ENCODE measurements at places on chromosomes 2 and 18.

- DNase-seq, result no peak
Observed at GRCh38 chr2:162011706-162012564, 62.1 kb downstream of the DPP4 start.

- DNase-seq, result no peak
Observed at GRCh38 chr18:60279391-60279790, 93.2 kb downstream of the MC4R start.

DNA sequence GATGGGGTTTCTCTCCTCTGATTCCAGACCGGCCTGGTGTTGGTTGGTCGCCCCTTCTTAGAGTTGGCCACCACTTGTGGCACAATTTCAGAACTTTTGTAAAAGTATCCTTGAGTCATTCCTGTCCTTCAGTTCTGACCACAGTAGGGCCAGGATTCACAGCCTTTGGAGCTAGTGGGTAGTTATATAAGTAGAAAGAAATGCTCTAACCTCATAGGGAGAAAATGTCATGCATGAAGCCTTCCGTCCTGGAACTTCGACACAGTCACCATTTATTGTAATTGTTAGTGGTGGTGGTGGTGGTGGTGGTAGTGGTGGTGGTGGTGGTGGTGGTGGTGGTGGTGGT, 65.4 kb downstream of the EPAS1 start:
- no peak for DNase-seq

DNA sequence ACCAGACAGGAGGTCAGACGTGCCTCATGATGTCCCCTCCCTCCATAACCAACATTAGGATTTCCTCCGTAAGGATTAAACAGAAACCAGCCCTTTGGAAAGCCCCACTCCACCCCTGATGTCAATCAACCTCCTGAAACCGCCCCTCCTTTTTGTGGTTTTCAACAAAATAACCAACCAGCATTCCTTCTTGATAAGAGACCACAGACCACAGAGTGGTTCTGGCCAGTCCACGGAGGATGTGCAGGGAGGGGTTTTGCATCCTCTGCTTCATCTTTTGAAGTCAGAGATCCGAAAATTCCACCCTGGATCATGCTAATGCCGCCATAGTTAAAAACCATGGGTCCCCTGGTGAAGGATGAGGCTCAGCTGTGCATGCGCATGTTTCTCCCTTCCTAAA, 180.0 kb upstream of the CCDC150 start:
- DNase-seq, result no peak

DNA sequence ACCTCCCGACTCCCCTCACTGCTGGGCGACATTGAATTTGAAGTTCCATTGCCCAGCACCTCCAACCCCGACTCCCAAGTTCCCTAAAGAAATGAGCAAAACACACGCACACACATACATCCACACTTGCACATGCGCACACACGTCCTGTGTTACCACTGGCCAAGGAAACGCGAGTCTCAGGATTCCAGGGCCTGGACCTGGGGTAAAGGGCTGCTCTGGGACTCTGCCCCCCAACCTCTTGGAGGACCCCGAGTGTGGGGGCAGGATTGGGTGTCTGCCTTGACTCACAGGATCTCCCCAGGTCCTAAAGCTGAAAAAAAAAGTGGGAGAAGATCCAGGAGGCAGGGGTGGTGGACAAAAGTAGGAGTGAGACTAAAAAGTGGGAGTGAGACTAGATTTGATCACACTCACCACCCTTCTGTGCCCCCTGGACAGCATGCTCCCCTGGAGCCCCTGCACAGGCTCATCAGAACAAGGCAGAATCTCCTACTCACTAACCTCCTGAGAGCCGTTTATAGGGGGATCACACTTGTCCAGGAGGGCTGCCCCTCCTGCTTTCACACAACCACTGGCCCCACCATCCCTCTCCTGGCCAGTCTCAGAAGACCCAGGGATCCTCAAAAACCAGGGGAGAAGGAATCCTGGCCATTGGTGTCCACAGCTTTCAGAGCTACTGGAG, 202.2 kb downstream of the TNS1 start:
- DNase-seq, result no peak

- peak; percentile 57 for DNase-seq
Observed at GRCh38 chr2:230899287-230899686, 25.8 kb downstream of the GPR55 start.

- no peak for DNase-seq
Observed at GRCh38 chr2:37284381-37284780, 40.3 kb downstream of the PRKD3 start.

DNA sequence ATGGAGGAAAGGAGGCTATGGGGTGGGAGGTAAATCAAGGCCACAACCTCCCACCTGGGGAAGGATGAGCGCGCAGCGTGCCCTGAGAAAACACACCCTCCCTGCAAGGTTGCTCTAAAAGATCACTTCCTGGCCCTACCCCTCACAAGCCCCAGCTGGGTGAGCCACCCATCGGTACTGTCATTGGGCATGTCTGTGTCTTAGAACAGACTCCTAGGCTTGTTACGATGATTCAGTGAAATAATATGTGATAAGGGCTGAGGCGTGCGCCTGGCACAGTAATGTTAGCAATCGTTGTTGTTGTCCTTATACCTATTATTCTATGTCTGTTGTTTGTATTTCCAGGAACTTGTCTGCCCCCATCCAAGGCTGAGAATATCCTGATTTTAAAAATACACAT, 175.1 kb downstream of the ZFP36L2 start:
- no peak for DNase-seq

- DNase-seq, result no peak
Observed at GRCh38 chr2:195555971-195556370, 101.1 kb upstream of the SLC39A10 start.

DNA sequence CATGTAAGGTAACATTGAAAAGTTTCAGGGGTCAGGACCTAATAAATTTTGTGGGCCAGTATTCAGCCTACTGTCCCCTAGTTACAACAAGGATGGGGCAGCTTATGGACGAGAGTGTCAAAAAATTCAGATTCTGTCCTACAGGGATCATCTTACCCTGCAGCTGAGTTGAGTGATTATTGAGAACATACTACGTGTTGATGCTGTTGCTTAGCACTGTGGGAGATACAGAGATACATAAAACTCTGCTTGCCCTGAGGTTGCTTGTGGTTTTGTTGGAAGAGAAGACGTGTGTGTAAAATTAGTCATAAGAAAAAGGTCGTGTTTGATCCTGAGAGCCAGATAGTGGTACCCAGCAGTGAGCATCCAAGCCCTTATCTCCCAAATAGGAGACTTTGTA, 253.2 kb downstream of the NEDD4L start:
- DNase-seq, result no peak

- no peak for DNase-seq
Observed at GRCh38 chr2:144146076-144146475, 373.8 kb downstream of the ZEB2 start.

DNA sequence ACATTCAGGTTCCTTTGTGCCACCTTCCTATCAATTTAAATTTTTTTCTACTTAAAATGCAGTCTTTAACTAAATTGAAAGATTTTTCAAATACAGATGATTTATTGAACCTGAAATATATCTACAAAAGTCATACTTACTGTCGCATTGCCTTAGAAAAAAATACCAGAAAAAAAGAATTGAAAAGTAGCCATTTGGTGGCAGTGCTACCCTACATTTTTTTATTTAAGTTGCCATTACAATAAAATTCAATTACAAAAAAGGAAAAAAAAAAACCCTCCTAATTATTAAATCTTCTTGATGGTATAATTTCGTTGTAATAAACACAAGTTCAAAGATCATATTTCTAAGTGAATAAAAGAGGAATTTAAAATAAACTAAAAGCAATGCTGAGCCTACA, 43.4 kb downstream of the DSC3 start:
- DNase-seq, result no peak

- DNase-seq, result peak; percentile 84
Observed at GRCh38 chr2:174395284-174395968, at the start of gene SCRN3. Gene SCRN3, plus strand, starts transcription at chr2:174395730. Its CDS starts 2,554 bp downstream, at chr2:174398284.

DNA sequence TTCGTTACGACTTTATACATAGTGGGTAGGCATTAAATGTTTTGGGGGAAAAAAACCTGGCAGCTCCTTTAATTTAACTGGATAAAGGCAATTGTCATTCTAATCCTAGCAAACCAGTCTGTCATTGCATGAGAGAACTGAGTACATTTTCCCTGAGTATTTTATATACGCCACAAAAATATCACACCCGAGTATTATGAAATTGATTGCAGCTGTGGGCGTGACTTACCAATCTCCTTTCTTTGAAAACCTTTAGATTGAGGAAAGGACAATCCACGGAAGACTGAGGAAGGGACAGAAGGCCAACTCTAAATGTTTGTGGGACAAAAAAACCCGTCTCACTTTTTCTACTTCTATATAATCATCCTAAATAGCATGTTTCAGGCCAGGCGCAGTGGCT, 9.0 kb downstream of the TM4SF20 start:
- DNase-seq, result no peak

- DNase-seq, result no peak
Observed at GRCh38 chr2:216855605-216856004, 4.3 kb downstream of the TNP1 start.

DNA sequence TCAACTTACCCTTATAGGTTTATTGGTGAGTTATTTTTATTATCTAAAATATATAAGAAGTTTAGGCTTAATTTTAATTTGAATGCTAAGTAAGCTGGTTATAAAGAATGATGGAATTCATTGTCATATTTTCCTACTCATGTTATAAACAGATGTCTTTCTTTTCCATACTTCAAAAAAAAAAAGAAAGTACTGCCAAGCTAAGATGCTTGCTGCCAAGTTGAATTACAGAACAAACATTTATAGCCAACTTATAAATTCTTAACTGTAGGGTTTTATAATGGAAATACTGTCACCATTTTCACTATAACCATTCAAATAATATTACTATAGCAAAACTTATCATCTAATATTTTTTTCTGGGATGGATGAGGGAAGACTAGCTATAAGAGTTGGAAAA, 676.0 kb downstream of the NRXN1 start:
- DNase-seq, result no peak

DNA sequence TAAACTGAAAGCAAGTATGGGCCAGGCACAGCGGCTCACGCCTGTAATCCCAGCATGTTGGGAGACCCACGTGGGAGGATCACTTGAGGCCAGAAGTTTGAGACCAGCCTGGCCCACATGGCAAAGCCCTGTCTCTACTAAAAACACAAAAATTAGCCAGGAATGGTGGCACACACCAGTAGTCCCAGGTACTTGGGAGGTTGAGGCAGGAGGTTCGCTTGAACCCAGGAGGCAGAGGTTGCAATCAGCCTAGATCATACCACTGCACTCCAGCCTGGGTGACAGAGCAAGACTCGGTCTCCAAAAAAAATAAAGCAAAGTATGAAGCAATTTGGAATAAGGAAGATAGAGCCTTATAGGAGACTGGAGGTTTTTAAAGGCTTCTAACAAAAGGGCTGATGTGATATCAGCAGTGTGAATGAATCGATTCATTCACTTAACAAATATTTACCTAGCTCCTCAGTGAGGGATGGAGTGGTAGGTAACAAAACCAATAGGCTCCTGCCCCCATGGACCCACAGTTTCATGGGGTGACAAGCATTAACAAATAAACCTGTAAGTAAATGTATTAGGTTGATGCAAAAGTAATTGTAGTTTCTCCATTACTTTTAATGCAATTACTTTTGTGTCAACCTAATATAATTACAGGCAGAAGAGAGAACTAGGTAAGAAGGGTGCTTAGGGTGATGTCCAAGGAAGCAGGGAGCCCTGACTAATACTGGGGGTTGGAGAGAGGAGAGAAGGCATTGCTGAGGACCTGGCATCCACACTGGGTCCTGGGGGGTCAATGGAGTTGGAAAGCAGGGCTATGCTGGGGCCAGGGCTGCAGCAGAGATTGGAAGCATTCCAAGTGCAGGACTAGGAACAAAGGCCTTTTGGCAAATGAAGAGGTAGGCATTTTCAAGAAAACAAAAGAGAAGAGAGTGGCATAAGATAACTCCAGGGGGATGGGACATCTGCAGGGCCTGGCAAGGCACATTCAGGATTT, 195.4 kb upstream of the ARL4C start:
- DNase-seq, result no peak

- no peak for DNase-seq
Observed at GRCh38 chr18:34837769-34838272, 127.7 kb downstream of the DTNA start.

GRCh38 chr18:13237073-13237472, 18.5 kb downstream of the LDLRAD4 start:
- DNase-seq, result peak; percentile 47

GRCh38 chr2:29236074-29236473, 120.9 kb downstream of the CLIP4 start:
- no peak for DNase-seq

- DNase-seq, result no peak
Observed at GRCh38 chr2:77652499-77652898, 130.3 kb upstream of the LRRTM4 start.

- DNase-seq, result no peak
Observed at GRCh38 chr2:188032306-188032705, 259.4 kb upstream of the GULP1 start.

GRCh38 chr2:54233832-54234649, 22.0 kb downstream of the TSPYL6 start:
- no peak for DNase-seq

- no peak for DNase-seq
Observed at GRCh38 chr18:63208676-63209075, 110.9 kb downstream of the BCL2 start.

DNA sequence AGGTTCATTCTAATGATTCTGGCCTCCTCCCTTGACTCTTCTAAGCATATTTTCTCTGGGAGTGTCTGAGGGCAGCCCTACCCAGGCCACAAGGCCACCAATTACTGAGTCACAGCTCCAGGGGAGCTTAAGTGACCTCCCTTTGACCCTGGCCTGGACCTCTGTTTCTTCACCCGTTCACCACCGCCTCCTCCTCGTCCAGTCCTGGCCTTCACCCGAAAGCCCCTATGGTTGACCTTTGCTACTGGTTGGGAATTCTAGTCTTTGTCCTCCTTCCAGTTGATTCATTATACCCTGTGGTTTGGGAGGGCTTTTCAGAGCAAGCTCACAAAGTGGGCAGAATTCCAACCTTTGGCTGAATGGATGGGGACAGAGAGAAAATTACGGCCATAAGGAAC, 72.6 kb downstream of the NRP2 start:
- no peak for DNase-seq
